Breast epithelium (tissue), 4 donors: ENCODE measurements at places on chromosomes 12 and 14. TPM values are rescaled to one million over a fixed set of nuclear protein-coding genes. Genes with fewer than 3 reads are reported as not detected.

- DNase-seq = no peak
Measured at GRCh38 chr12:56474389-56474788, 6.0 kb downstream of the SPRYD4 start.

GRCh38 chr12:113203852-113204760 lies 17.2 kb upstream of the TPCN1 start:
- DNase-seq = no peak

GRCh38 chr12:14135996-14136395 lies 154.6 kb upstream of the GRIN2B start:
- DNase-seq = no peak

DNA sequence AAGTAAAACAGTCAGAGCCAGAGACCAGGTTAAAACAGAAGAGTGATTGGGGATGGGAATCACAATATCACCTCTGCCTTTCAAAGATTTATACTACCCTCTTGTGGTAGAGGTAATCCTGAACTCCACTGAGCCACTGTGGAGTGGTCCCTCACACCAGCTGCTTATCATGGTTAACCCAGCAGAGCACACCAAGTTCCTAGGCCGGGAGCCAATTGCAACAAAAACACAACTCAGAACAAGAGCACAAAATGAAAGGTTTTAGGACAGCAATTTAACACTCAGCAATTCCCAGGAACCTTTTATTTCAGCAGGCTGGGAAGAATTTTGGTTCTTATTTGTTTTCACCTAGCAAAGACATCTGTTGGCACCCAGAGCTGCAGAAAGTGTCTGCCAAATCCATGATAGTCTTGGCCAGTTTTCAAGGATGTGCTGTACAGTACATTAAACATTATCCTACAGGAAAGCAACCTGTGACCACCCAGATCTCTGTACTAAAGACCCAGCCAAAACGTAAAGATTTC lies 220.5 kb upstream of the ATXN7L3B start:
- no peak for DNase-seq

- no peak for DNase-seq
Measured at GRCh38 chr14:30779210-30779609, 95.1 kb upstream of the COCH start.

GRCh38 chr12:45216983-45217485 lies 1.1 kb downstream of the ANO6 start:
- no peak for DNase-seq

GRCh38 chr14:87139299-87139698 lies 853.7 kb downstream of the GALC start:
- DNase-seq = no peak

DNA sequence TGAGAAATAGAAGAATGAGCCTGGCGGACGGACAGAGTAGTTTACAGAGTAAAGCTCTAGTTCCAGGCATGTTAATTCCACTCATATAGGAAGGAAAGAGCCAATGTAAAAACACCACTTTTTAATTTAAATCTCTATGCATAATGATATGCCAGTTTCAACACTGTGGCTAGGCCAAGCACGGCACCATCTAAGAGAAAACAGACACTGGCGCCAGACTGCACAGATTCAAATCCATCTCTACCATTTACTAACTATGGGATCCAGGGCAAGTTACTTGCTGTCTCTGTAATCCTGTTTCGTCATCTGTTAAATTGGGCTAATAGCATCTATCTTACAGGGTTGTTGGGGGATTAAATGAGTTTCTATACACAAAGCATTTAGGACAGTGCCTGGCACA lies 27.5 kb downstream of the RMST start:
- no peak for DNase-seq

GRCh38 chr14:100561005-100561404 lies 26.2 kb downstream of the BEGAIN start:
- no peak for DNase-seq

DNA sequence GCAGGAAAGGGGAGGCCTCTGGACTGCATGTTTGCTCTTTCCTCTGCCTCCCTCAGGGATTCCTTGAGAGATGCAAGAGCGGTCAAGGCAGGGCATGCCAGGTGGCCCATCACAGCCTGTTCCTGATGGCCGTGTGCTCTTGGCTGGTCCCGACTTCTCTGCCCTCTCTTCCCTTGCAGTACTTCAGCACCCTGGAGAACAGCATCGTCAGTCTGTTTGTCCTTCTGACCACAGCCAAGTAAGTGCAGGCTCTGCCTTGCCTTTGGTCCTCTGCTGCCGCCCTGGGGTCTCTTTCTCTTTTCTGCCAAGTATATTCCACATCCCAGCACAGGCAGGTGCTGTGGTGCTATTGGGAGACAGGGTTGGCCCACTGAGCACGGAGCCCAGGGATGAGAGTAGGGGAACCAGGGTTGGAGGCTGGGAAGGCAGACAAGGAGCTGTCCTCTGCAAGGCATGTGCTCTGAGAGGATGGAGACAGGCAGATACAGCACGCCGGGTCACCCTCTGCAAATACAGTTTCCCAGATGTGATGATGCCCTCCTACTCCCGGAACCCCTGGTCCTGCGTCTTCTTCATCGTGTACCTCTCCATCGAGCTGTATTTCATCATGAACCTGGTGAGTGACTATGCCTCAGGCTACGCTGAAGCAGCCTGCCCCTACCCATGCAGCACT lies 51.9 kb downstream of the TPCN1 start:
- no peak for DNase-seq

DNA sequence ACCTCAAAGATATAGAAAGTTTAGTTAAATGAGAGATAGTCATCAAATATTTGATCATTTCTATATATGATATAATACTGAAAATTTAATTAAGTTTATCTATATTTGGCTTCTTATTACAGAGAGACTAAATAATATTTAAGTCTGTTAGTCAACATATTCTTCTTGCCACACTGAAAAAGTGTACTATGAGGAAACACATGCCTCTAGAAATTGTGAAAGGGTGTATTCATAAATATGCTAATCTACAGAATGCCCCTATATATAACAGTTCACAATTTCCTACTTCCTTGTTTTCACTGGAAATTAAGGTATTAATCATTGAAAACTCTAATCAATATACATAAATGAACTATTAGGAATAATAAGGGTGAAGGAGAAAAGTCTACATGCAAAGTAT lies 31.4 kb upstream of the ETV6 start:
- DNase-seq = no peak

GRCh38 chr12:105740970-105741725 lies 397.6 kb downstream of the NUAK1 start:
- peak; percentile 53 for DNase-seq

DNA sequence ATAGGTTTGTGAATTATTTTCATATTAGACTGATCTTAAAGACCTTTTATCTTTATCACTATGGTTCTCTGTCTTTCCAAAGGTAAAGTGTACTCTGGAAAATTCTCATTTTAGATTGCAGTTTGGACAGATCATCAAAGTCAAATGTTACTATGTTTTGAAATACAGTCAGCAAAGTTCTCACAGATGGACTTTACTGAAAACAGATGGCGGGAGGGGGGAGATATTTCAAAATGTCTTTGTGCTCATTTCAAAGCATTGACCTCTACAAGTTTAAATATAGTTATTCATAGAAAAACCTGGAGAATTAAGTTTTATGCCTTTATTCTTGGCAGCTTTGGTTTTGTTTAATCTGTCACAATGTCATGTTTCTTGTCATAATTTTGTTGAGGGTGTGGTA lies 51.8 kb upstream of the LRTM2 start:
- DNase-seq = no peak

DNA sequence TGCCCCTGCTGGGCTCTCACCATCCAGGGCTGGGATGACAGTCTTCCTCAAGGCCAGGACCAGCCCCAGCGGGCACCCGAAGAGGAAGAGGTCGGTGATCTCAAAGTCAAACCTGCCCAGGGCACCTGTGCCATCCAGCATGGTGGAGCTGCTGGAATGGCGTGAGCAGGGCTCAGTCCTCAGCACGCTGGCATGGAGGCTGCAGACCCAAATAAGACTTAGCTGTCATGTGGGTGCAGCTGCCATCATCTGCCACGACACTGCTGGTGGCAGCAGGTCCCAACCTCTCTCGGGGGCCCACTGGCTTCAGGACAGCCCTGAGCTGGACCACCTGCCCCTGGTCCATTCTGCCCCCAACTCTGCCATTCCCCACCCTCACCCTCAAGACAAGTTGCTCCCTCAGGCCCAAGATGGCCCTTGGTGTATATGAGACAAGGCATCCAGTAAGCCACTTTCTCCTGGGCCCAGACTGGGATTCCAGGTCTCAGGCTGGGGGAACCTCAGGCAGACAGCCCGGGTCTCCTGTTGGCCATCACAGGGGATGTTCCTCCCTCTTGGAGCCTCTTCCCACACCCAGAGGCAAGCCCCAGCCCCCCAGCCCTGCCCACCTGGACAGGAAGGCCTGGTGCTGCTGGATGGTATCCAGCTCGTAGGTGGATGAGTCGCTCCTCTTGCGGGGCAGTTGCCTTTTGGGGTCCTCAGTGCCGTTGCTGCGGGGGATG lies 14.5 kb downstream of the ARL6IP4 start:
- DNase-seq = no peak

GRCh38 chr12:100827901-100828520 lies 33.4 kb downstream of the ANO4 start:
- no peak for DNase-seq

DNA sequence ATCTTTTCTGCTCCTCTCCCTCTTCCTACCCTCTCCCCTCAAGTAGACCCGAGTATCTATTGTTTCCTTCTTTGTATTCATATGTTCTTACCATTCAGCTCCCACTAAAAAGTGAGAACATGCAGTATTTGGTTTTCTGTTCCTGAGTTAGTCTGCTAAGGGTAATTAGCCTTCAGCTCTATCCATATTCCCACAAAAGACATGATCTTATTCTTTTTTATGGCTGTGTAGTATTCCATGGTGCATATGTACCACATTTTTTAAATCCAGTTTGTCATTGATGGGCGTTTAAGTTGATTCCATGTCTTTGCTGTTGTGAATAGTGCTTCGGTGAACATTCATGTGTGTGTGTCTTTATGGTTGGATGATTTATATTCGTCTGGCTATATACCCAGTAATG lies 32.2 kb downstream of the CRADD start:
- DNase-seq = no peak

DNA sequence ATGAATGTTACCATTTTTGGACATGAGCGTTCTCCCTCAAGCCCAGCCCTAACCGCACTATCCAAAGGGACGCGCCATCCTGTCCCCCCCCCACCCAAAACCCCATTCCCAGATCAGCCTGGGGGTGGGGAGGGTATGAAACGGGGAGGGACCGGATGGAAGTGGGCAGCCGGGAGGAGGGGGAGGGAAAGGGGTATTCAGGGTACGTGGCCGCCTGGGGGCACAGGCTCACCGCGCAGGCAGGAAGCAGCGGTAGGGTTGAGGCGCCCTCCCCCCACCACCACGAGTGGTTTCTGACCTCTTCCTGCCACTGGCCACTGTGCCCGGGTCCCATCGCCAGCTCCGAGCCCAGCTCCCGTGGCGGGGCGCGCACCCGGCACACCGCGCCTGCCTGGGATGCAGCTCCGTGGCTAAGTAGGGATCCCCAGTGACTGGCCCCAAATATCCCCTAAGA lies 1.4 kb downstream of the ACTN1 start:
- peak; percentile 93 for DNase-seq

DNA sequence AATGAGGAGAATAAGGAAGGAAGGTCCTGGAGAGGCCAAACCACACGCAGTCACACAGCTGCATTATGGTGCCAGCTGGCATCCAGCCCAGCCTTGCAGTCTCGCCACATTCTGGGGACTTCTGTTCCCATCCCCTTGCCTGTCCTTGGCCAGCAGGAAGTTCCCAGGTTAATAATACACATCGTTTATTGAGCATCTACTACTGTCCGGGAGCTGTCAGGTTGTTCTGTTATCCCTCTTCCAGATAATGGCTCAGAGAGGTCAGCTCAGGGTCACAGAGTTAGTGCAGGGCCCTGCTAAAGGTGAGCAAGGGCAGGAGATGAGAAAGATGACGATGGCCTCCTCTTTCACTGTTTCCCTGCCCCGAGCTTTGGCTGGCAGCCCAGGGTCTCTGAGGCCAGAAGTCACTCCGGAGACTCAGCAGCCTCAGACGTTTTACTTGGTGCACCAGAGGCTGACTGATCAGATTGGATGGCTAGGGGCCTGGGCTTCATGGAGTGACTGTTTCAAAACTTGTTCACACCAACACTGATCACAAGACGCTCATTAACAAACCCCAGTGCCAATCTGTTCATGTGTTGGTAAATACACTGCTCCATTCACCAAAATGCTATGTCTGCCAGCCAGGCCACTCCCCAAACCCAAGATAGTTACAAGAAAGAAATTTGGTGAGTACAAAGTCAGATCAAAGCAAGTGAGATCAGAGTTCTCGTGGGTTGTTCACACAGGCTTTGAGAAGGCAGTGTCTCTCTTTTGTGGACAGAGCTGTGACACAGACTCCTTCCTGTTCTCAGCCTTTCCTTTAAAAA lies 79.2 kb downstream of the B4GALNT3 start:
- no peak for DNase-seq

- no peak for DNase-seq
Measured at GRCh38 chr12:69026336-69026735, 93.4 kb upstream of the CPM start.

- DNase-seq = no peak
Measured at GRCh38 chr12:102954134-102954533, 3.3 kb upstream of the ASCL1 start.

- no peak for DNase-seq
Measured at GRCh38 chr12:121602766-121603165, 21.9 kb upstream of the KDM2B start.

GRCh38 chr14:103019826-103020225 lies 37.5 kb downstream of the CDC42BPB start:
- DNase-seq = no peak

DNA sequence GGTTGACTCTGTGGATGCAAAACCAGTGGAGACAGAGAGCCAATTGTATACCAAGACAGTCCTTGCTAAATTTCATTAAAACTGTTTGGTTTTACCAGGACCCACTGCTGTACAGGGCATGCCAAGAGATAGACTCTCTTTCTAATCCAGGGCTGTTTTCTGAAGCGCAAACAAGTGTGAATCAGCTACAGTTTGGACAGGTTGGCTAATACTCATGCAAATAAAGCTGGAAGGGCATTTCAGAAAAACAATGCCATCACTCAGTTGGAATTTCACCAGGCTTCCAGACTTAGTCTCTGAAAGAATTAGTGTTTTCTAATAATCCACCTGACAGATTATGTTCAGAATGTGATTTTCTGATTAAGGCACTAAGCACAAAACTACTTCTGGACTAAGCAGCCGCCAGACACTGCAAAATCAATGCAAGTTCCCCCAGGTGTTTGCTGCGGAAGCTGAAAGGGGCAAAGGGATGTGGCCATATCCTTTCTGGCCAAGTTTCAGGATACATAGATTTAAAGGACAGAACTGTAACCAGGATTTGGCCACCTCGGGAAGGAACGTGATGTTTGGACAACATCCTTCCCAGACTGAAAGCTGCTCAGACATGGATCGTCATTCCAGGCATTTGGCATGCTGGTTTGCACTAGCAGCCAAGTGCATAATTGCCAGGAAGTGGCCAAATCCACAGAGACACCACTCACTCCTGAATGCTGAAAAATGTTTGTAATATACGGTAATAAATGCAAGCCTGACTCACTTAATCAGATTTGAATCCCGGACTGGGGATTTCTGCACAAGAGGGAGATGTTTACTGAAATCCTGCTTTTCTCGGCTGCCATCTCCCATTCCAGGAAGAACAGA lies 32.0 kb upstream of the CDKN3 start:
- DNase-seq = no peak

POU6F1 gene
- 23.3 TPM for total RNA-seq

CLEC6A gene
- not detected for total RNA-seq

SERPINA10 gene
- not detected for total RNA-seq

NEK9 gene
- 52.1 TPM for total RNA-seq

KLHDC1 gene
- 11.8 TPM for total RNA-seq

ERO1A gene
- 28.6 TPM for total RNA-seq

SETD3 gene
- total RNA-seq = 79.0 TPM

LRIG3 gene
- total RNA-seq = 125 TPM

TAS2R43 gene
- total RNA-seq = 6.1 TPM

TOGARAM1 gene
- total RNA-seq = 21.3 TPM

PLA2G1B gene
- not detected for total RNA-seq
